ENCODE measurements at places on chromosomes 5 and 9.

DNA sequence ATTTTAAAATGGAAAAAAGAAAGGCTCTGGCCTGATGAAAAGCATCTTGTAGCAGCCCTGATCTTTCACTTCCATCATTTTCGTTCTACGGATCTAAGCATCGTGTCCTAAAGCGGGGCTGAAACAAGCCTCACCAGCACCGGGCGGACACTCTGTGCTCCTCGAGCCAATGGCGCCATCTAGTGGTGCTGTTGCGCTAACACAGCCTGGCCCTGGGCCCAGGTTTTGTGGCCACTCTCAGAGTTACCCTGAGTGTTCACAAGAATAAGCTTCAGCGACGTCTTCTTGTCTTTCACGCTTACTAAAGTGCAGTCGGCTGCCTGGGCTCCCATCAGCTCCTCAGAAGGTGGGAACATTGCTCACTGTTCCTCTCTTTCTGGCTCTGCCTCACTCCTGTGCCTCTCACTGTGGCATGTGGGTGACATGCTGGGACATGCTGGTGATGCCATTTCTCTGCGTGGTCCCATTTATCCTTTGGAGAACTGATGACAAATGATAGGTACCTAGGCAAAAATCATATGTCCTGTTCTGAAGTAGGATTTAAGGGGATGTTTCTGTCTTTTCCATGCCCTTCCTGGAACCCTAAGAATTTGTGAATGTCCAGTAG lies 32.7 kb downstream of the DMRT3 start:
- DNase-seq, result peak; percentile 50

DNA sequence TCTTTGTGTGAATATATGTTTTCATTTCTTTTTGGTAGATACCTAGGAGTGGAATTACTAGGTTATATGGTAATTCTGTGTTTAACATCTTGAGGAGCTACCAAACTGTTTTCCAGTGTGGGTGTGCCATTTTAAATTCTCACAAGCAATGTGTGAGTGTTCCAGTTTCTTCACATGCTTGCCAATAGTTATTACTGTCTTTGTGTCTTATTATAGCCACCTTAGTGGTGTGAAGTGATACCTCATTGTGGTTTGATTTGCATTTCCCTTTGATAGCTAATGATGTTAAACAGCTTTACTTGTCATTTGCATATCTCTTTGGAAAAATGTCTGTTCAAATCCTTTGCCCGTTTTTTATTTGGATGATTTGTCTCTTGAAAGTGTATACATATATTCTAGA lies 513.0 kb downstream of the TMEM38B start:
- DNase-seq, result no peak

- DNase-seq, result no peak
These were observed 375.2 kb upstream of the WWC1 start for GRCh38 chr5:167916261-167916691.

DNA sequence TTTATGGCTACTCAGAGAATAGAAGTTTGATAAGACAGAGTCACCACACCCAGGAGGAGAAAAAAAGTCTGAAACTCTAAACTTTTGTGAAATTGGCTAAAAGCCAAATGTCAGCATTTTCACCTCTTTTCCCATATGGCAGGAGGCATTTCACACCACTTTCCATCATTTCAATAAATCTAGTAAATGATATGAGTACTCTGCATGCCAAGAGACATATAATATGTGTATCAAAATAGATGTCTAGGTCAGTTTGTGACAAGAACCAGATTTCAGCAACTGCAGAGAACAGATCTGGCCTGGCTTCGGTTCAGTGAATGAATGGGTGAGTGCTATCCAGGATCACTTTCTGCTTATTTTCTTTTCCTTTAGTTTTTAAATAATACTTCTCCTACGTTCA lies 470.8 kb downstream of the ENC1 start:
- DNase-seq, result no peak

- DNase-seq, result no peak
These were observed 50.0 kb upstream of the COL5A1 start for GRCh38 chr9:134591573-134591981.

GRCh38 chr9:93569621-93570174 lies 6.7 kb upstream of the PHF2 start:
- no peak for DNase-seq

GRCh38 chr5:173670130-173670651 lies 53.7 kb upstream of the BOD1 start:
- DNase-seq, result no peak

GRCh38 chr5:133363807-133364587 lies 248.3 kb downstream of the FSTL4 start:
- no peak for DNase-seq

GRCh38 chr9:137357166-137357565 lies 55.1 kb upstream of the NRARP start:
- no peak for DNase-seq

- DNase-seq, result no peak
These were observed 55.1 kb downstream of the RETREG1 start for GRCh38 chr5:16561660-16562059.

GRCh38 chr5:168603746-168604145 lies 24.6 kb upstream of the PANK3 start:
- no peak for DNase-seq

DNA sequence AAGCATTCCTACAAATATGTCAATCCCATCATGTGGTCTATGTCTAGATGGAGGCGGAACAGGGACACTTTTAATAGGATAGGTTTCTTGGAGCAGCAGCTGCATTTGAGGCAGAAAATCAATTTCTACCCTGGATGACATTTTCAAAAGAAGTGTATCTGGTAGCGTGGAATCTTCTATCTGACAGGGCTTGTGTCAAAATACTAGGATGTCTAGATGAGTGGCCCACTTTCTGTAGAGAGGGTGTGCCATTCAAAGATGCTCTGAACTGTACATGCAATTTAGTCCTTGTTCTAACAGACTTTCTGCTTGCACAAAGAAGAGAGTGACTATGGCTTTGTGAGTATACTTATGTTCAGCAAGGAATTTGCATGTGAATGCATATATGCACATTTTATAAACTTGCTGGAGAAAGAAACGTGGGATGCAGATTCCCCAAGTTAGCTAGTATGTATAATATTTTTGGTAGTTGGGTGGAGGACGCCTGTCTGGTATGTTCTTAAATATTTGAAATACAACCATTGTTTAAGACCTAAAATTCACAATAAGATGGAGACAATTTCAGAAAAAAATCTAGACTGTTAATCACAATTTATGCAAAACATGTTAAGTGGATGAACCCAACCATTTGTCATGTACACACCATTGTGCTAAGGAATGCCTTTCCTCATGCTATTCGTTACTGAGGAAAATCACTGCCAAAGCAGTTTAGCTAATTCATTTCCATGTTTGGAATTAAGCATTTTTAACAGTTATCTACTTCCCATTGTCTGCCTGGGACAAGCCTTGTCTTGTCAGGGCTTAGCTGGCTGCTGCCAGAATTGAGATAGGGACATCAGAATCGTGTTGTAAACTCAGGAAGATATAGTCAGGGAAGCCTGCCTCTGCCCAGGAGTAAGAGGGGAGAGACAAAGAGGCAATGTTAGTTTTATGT lies 129.1 kb upstream of the MEF2C start:
- no peak for DNase-seq

- DNase-seq, result no peak
These were observed 111.9 kb upstream of the LPAR1 start for GRCh38 chr9:111150181-111150580.

GRCh38 chr9:129422843-129423192 lies 198.1 kb downstream of the C9orf50 start:
- DNase-seq, result no peak

GRCh38 chr5:1673042-1673677 lies 126.5 kb downstream of the MRPL36 start:
- no peak for DNase-seq

- no peak for DNase-seq
These were observed 9.4 kb downstream of the TMED7 start for GRCh38 chr5:115616472-115616871.

- DNase-seq, result no peak
These were observed 71.8 kb downstream of the ANGPTL2 start for GRCh38 chr9:127050591-127051001.

GRCh38 chr9:129343424-129344375 lies 165.6 kb upstream of the IER5L start:
- DNase-seq, result no peak

GRCh38 chr5:982377-983237 lies 26.0 kb upstream of the NKD2 start:
- DNase-seq, result no peak

- no peak for DNase-seq
These were observed 219.8 kb downstream of the ARL15 start for GRCh38 chr5:54090495-54091120.

GRCh38 chr5:1002836-1003235 lies 5.8 kb upstream of the NKD2 start:
- DNase-seq, result no peak

DNA sequence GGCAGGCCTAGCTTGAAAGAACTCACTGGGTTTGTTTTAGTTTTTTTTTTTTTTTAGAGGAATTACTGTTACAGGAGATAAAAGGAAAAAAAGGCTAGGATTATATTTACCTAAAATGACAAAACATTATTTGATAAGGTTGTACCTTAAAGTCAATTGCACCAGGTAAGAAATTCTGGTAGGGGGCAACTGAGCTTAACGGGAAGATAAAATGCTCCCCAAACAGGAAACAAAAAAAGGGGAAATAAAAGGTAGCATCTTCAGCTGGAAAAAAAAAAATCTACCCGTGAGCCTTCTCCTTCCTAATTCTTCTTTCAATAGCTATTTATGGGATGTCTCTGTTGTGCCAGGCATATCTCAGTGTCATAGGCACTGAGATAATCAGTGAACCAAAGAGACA lies 164.5 kb downstream of the PIK3R1 start:
- DNase-seq, result no peak

DNA sequence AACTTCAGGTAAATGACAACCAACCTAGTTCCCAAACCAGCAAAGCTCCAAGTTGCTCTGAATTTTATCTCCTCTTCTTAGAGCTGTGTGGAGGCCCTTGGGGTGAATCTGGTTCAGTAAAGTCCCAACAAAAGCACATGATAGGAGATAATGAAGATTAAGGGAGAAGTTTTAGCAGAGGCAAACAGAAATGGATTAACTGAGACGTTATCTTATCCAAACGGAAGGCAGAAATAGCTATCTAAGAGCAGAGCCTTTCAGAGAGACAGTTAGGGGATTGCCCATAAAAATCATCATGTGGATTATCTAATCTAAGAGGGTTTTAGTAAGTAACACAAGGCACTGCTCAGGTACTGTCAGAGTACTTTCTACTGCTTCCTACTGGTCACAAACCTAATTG lies 183.9 kb upstream of the ZNF618 start:
- no peak for DNase-seq

GRCh38 chr5:2030131-2030530 lies 147.4 kb upstream of the IRX4 start:
- DNase-seq, result no peak

- DNase-seq, result no peak
These were observed 666 bp downstream of the SNX30 start for GRCh38 chr9:112751056-112751795.

DNA sequence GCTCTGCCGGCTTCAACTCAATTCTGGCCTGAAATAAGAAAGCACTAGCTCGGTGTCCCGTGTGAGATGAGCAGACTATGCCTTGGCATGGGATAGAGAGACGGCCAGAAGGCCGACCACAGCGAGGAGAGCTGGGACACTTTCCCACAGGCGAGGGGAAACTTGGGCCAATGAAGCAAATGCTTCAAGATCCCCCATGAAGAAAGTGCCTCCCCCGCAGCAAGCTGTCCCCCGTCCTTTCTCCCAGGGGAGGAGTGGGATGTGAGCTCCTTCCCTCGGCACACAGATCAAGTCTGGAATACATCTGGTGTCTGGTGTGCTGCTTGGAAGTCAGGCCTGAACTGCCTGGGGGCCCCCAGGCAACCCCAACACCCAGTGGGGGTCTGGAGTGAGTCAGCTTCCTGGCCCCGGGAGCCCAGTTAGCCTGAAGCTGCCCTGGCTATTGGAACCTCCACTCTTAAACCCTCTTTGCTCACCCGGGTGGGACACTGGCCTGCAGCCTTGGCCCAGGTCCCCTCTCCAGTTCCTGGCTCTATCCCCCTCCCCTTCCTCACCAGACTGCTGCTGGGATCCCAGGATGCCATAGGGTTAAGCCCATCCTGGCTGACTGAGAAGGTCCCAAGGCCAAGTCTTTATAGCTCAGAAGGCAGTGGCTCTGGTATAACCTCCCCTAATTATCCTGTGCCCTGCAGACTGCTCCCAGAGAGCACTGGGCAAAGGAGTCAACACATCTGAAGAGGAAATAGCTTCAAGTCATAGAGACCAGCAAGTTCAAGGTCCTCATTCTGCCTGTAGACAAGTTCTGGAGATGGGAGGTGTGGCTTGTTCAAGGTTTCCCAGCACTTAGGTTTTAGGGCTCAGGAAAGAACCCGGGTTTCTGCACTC lies 205.3 kb downstream of the TTLL11 start:
- no peak for DNase-seq

DNA sequence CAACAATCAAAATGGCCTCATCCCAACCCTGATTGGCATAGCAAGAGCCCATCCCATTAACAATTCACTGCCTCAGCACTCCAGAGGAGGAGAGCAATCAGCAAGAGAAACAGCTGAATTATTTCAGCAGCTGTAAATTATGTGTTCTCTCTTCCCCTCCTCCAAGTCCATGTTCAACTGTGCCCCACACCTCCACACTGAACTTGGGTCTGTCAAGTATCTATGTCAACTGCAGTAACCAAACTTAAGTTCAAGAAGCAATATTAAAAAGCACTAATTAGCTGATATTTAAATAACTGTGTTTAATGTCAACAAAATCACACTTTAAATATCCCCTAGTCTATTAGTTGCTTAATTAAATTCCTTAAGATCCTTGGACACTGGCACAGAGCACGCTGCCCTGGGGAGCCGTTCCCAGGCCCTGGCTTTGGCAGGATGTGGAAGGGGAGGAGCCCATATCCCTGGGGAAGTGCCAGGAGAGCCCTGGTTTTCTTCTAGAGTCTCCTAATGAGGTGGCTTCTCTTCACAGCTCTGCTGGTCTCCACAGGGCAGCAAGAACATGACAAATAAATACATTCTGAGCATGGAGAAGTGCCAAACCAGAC lies 50.6 kb downstream of the SIL1 start:
- no peak for DNase-seq

DNA sequence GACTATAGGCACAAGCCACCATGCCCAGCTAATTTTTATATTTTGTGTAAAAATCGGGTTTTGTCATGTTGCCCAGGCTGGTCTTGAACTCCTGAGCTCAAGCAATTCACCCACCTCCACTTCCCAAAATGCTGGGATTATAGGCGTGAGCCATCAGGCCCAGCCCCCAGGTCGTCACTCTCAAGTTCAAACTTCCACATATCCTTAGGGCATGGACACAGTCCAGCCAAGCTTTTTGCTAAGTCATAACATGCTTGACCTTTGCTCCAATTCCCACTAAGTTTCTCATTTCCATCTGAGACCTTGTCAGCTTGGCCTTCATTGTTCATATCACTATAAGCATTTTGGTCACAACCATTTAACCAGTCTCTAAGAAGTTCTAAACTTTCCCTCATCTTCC lies 43.9 kb upstream of the ARAP3 start:
- no peak for DNase-seq

DNA sequence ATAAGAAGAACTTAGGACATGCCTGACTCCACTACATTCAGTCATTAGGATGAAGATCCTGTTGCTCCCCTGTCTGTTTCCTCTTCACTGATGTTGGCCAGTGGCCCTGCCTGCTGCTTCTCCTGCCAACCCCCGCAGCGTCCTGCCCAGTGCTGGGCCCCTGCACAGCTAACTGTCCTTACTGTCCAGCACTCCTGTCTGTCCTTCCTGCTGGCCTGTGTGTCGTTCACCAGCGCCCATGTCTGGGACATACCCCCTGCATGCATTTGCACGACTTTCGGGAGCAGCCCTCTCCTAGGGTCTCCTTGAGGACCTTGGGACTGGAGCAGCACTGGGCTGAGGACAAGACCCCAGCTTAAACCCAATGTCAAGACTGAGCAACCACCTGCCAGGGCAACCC lies 547.6 kb downstream of the BNC2 start:
- DNase-seq, result no peak

Measured in activated naive CD8-positive, alpha-beta T cell treated with anti-CD3 and anti-CD28 coated beads, Interleukin-2, amount 50 U/mL, for 16 hours (primary cell).